Right atrium auricular region (tissue), 2 donors: ENCODE measurements at places on chromosomes 16 and 17. TPM values are rescaled to one million over a fixed set of nuclear protein-coding genes. Genes with fewer than 3 reads are reported as not detected.

GRCh38 chr16:73051961-73052360 lies 4.0 kb upstream of the ZFHX3 start:
- no peak overlapping the region for H3K4me3 ChIP-seq
- H3K36me3 ChIP-seq, result no peaks in the 10 kb centered on the region
- DNase-seq, result no peak
- peak overlapping the region; percentile 90 for H3K27ac ChIP-seq

Gene SLC22A31
- total RNA-seq, result not detected

Gene CHRNE
- total RNA-seq, result 49.3 TPM

Gene TBC1D3L
- 6.6 TPM for total RNA-seq

DNA sequence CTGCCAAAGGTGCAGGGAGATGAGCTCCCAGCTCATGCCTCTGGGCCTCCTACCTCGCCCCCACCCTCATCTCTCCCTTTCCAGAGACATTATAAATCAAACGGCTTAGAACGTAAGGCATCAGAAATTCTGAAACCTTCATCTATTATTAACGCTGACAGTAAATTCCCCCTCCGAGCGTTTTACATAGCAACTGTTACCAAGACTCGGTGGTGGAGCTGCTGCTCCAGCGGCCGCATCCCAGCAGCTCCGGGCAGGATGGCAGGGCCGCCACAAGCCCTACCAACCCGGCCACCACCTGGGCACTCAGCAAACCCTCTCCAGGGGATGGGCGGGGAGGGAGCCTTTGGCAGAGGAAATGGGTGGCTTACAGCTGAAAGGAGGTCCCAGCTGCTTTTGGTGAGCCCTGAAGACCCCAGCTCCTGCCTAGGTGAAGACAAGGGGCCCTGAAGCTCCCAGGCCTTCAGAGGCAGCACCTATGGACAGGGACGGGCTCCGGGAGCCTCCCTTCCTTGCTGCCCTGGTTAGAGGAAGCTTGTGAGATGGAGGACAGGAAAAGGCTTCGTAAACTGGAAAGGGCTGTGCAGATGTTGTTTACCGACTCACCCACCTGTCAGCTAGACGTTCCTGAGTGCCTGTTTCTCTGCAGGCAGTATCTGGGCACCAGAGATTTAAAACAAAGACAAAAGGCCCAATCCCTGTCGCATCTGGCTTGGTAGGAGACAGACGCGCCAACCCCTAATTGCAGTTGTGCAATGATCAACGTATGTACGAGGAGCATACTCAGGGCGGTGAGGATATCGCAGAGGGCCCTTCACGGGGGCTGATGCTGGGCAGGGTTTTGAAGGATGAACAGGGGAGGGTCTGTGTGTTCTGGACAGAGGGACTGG lies 76.9 kb downstream of the RAI1 start:
- no peaks in the 10 kb centered on the region for H3K27me3 ChIP-seq
- no peaks in the 10 kb centered on the region for H3K36me3 ChIP-seq
- no peak for DNase-seq
- no peak overlapping the region for H3K4me3 ChIP-seq
- peaks cover 79% of the 10 kb centered on the region for H3K4me1 ChIP-seq

GRCh38 chr16:15704545-15704987 lies 54.5 kb downstream of the NDE1 start:
- no peak overlapping the region for H3K27ac ChIP-seq
- no peaks in the 10 kb centered on the region for H3K4me1 ChIP-seq
- peaks cover 21% of the 10 kb centered on the region for H3K36me3 ChIP-seq
- H3K27me3 ChIP-seq, result no peaks in the 10 kb centered on the region
- DNase-seq, result peak; percentile 88
- H3K4me3 ChIP-seq, result no peak overlapping the region

Gene KRT33A
- not detected for total RNA-seq
